ENCODE measurements at places on chromosomes 1 and 21.

GRCh38 chr1:61000327-61000726, 82.0 kb upstream of the NFIA start:
- no peak for DNase-seq

GRCh38 chr1:90809996-90810395, 92.9 kb upstream of the BARHL2 start:
- DNase-seq: no peak

DNA sequence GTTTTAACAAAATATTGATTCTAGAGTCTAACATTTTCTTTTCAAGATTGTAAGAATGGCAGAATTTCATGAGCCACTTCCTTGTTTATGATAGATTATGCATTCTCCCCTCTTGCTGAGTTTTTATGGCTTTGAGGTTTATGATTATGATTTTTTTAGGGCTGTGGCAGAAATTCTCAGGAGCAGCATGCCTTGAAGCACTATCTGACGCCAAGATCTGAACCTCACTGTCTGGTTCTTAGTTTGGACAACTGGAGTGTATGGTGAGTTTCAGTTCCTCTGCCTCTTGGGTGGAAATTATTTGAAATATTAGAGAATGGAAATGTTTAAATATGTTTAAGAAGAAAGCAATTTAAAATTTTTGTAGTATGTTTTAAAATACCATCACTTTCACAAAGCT, 10.2 kb downstream of the USP16 start:
- DNase-seq: no peak

- no peak for DNase-seq
These were observed 19.1 kb downstream of the COL24A1 start for GRCh38 chr1:86137436-86137835.

GRCh38 chr1:219565921-219566320, 47.0 kb downstream of the ZC3H11B start:
- no peak for DNase-seq

- DNase-seq: no peak
These were observed 229.6 kb upstream of the COA6 start for GRCh38 chr1:234143681-234144080.

DNA sequence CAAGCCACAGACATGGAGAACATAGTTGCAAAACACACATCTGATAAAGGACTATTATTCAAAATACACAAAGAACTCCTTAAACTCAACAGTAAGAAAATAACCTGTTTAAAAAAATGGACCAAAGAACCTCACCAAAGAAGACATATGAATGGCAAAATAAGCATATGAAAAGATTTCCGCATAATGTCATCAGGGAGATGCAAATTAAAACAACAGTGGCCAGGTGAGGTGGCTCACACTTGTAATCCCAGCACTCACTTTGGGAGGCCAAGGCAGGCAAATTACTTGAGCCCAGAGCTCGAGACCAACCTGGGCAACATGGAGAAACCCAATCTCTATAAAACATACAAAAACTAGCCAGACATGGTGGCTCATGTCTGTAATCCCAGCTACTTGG, 50.4 kb downstream of the PRPF38A start:
- DNase-seq: no peak

DNA sequence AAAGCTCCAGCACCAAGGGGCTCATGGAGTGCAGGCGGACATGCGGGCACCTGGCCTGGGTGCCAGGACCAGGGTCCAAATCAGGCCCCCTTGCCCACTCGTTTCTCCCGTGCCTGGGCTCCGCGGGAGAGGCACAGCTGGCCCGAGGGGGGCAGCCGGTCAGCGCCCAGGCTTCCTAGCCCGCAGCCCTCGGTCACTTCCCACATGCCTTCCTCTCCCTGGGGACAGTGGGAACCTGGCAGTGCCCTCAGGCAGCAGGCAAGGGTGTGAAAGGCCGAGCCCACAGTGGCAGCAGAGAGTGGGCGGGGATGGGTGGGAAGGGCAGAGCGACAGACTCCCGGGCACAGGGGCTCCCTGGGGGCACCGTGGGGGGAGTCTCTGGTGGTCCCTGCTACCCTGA, 69.8 kb downstream of the MEGF6 start:
- DNase-seq: no peak

DNA sequence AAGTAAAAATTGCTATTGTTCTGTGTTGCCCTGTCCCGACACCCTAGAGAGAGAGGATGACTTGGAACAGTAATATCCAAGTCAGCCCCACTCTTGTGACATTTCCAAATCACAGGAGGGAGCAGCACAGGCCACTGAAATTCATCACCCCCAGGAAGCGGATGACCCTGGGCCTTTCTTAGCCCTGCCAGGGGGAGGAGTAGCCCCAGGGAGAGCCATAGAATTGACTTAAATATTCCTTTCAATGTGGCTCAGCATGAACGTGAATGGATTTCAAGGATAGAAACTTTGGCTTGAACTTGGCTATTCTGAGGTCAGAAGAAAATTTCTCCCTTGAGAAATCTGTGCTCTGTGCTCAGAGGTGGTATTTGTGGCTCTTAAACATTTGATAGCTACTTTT, 80.6 kb downstream of the CENPF start:
- DNase-seq: no peak

DNA sequence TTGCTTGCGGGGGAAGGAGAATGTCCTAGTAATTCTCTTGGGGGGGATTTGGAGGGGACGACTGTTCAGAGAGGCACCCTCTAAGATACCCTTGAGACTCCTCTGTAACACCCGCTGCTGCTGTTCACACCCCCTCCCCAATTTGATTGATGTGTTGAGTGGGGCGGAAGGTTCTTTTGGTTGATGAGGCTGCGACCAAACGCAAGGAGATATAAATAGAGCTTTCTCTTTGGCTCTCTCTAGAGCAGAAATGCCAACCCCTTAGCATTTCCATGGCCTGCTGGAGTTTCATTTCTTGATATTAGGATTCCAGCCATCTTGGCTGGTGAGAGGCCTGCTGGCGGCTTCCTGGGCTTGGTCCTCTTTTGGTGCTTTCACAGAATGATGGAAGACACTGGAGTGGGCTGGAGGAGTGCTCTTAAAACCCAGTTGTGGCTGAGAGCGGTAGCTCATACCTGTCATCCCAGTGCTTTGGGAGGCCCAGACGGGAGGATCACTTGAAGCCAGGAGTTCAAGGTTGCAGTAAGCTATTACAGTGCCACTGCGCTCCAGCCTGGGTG, 2.0 kb downstream of the PIK3CD start:
- DNase-seq: no peak

GRCh38 chr1:112744009-112744578, 29.0 kb upstream of the PPM1J start:
- DNase-seq: no peak

- DNase-seq: no peak
These were observed 7.5 kb upstream of the IFFO2 start for GRCh38 chr1:18963968-18964367.

DNA sequence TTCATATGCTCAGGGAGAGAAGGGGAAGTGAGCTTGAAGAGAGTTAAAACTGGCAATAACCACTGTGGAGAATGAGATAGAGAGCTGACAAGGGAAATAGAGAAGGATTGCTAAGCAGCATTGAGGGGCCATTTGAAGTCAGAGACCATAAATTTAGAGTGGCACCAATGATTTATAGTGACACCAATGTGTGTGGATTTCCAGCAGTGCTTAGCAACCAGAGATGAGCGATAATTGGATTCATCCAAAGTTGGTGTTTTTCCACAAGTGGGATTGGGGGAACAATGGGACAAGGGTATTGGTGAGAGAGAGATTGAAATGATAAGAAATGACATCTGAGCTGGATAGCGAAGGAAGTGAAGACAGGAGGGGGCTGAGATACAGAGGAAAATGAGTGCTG, 114.1 kb downstream of the C1orf94 start:
- no peak for DNase-seq

DNA sequence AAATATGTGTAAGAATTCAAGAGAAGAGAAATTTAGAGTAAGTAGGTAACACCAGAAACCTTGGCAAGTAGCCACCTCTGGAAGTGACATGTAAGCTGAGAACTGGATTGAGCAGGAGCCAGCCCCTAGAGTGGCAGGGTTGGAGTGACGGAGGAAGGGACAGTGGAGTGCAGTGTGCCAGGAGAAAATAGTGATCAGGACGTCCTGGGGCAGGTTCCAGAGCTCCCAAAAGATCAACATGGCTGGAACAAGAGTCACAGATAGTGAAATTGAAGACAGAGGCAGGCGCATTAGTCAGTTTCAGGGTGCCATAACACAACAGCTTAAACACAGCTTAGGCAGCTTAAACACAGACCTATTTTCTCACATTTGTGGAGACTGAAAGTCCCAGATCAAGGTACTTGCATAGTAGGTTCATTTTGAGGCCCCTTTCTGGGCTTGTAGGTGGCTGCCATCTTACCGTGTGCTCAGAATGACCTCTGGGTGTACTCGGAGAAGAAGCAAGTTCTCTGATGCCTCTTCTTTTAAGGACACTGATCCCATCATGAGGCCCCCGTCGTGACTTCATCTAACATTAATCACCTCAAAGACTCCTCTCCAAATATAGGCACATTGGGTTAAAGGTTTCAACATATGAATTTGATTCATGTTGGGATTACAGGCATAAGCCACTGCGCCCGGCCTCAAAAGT, 37.2 kb downstream of the GNPAT start:
- DNase-seq: no peak

- no peak for DNase-seq
These were observed 18.2 kb upstream of the LHX4 start for GRCh38 chr1:180211860-180212229.

Data from HTR-8/SVneo (cell line).